Fibroblast of lung (primary cell): ENCODE measurements at places on chromosomes 13 and 19. TPM values are rescaled to one million over a fixed set of nuclear protein-coding genes. Genes with fewer than 3 reads are reported as not detected.

Gene PSG11
- total RNA-seq = not detected in 2 replicates

Gene MAST1
- 0.26 and 1.3 TPM in 2 replicates for total RNA-seq

DNA sequence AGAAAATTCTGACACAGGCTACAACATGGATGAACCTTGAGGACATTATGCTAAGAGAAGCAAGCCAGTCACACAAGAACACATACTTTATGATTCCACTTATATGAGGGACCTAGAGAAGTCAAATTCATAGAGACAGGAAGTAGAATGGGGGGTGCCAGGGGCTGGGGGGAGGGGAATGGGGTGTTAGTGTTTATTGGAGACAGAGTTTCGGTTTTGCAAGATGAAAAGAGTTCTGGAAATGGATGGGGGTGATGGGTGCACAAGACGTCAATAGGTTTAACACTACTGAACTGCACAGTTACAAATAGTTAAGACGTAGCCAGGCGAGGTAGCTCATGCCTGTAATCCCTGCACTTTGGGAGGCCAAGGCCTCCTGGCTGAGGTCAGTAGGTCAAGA, 3.5 kb upstream of the ZNF787 start:
- no peak for DNase-seq
- H3K27me3 ChIP-seq = no peaks in the 10 kb centered on the region
- H3K4me3 ChIP-seq = no peak overlapping the region
- peaks cover 8% of the 10 kb centered on the region for H3K4me1 ChIP-seq
- no peaks in the 10 kb centered on the region for H3K36me3 ChIP-seq

GRCh38 chr13:114015969-114016295, 42.1 kb upstream of the C13orf46 start:
- no peak for DNase-seq
- no peaks in the 10 kb centered on the region for H3K4me1 ChIP-seq
- no peak overlapping the region for H3K4me3 ChIP-seq
- no peak overlapping the region for H3K27ac ChIP-seq
- H3K36me3 ChIP-seq = peaks cover 47% of the 10 kb centered on the region

- no peak for DNase-seq
- no peak overlapping the region for H3K4me3 ChIP-seq
- no peak overlapping the region for H3K27ac ChIP-seq
- H3K4me1 ChIP-seq = no peaks in the 10 kb centered on the region
Observed at GRCh38 chr19:32631381-32631780, 43.6 kb downstream of the ANKRD27 start.

GRCh38 chr13:32048816-32049215, 17.2 kb downstream of the FRY start:
- peaks cover 2% of the 10 kb centered on the region for H3K4me1 ChIP-seq
- H3K27ac ChIP-seq = no peak overlapping the region
- H3K36me3 ChIP-seq = no peaks in the 10 kb centered on the region
- H3K27me3 ChIP-seq = no peaks in the 10 kb centered on the region
- no peak overlapping the region for H3K4me3 ChIP-seq
